Stimulated activated CD4-positive, alpha-beta T cell treated with anti-CD3 and anti-CD28 coated beads, TNF-alpha, amount 100 ng/mL, for 1 hour (primary cell): ENCODE measurements at places on chromosomes 6 and 20.
A peak's percentile ranks its signal among the peaks of the same experiment; 100 is the strongest.

DNA sequence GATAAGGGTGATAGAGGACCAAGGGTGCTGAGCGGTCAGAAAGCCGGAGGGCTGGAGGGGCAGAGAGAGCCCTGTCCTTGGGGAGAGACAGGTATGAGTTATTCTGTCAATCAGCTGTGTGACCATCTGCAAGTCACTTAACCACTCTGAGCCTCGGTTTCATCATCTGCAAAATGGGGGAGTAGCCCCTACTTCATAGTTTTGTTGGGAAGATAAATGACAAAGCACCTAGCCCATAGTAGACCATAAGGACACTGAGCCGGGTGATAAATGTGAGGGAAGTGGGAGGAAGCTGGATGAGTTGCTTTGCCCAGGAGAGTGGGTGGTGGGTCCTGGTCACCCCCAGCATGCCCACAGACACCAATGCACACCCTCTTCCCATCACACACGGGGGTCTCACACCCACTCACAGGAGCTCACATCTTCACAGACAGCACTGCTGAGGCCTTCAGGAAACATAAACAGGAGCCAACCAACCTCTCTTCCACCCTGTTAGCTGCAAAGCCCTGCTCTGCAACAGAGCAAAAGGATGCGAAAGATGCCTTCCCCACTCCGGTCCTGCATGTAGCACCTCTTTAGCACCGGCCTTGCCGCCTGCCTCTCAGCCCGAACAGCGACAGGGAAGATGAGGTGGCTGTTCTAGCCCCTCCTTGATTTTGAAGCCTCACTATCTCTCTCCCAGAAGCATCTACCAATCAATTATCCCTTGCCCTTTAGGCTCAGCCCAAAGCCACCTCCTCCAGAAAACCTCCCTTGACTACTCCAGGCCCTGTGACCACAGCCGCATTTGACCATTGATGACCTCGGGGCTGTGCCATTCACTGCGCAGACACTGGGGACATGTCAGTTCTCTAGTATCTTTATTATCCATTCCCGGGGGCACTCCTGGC, 18.9 kb downstream of the SPDEF start:
- DNase-seq, result no peak

DNA sequence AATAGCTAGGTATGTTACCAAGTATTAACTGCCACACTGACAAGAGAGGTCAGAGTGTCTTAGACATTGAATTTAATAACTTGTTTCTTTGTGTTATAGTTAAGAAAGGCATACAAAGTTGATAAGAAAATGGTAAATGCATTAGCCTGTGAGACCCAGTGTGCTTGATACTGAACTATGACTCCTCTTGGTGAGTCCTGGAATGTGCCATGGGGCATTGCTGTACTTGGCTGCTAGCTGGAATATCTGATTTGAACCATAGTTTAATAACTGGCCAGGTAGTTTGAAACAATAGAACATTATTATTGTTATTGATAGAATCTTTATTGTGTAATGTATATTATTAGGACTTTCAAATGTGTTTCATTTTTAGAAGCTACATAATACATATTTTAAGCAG, 70.0 kb downstream of the ZFAND3 start:
- no peak for DNase-seq

- DNase-seq, result no peak
These were observed 79.3 kb downstream of the TCP11 start for GRCh38 chr6:35061651-35062410.

- DNase-seq, result no peak
These were observed 478.3 kb downstream of the TFAP2A start for GRCh38 chr6:9936551-9936950.

GRCh38 chr20:2005831-2006426, 12.1 kb upstream of the PDYN start:
- DNase-seq, result peak; percentile 13

DNA sequence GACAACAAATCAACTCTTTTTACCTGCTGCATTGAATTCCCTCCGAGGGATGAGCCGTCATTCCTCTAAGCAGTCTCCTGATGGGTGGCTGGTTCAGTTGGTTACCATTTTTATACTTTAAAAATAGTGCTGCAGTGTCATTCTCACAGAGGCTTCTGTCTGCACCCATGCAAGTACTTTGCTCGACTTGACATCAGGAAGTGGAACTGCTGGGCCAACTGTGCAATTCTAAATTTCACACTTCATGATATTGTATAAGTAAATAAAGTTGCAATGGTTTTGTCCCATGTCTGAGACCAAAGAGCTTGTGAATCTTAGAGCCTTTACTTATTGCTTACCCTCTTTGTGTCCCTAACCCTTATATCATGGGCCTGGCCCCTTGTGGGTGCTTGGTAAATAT, 2.5 kb downstream of the BTN3A1 start:
- DNase-seq, result no peak

DNA sequence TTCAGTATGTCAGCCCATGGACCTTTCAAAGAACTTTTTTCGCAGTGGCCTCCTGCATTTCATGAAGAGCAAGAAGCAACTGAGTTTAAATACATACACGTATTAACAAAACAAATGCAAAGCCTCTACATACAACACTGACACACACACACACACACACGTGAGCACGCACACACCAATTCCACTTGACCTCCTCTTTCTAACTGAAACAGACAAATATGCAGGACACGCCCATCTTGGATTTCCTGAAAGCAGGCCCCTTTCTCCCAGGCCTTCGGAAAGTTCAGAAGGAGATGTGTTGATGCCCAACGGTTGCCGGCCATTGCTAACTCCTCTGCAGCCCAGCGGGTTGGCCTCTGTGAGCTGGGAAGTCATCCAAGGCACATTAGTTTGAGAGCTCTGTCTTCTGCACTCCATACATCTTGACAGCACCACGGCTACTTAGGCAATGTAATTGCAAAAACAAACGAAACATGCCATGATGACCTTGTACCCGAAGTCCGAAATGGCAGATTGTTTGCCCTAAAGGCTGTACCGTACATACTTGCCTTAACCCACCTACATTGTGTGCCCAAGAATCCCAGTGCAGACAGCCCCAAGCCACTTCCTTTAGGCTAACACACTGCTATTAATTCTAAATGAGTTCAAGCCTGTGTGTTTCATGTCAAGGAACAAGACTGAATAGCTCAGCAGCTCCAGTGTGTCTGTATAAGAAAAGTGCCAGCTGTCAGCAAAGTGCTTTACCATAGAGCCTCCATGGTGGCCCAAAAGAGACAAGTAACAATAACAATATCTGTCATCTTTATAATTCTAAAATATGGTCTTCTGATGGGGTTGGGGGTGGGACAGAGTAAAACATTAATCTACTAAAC, 138.8 kb upstream of the RNF217 start:
- DNase-seq, result no peak

DNA sequence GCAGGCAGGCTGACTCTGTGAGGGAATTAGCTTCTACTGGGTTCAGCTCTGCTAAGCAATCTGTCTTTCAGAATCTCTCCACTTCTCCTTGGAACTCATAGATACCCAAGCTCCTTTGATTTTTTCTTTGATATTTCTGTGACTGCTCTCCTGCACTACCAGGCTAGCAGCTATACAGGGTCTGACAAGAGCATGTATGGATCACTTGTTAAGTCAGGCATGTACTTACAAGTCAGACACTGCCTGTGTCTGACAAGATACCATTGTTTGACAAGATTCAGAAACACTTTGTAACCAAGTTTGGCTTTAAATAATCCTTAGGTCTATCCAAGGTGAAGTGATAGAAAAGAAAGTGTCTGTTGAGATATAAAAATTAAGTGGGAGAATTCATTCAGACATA, 79.5 kb downstream of the SESN1 start:
- DNase-seq, result no peak

DNA sequence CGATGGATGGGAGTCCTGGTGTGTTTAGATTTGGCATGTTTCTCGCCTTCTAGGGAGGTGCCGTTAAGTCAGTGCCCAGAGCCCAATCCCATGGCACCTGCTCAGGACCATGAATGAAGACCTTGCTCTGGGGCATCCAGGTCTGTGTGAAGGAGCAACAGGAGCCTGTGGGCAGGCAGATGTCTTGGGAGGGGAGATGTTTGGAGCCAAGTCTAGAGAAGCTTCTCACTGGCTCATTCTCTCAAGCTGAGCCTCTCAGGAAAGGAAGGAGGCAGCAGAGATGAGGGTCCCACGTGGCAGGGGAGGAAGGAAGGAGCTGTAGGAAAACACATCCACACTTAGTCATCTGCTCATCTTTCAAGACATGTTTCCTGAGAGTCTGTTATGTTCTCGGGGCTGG, 9.5 kb upstream of the SIRPB1 start:
- DNase-seq, result no peak

DNA sequence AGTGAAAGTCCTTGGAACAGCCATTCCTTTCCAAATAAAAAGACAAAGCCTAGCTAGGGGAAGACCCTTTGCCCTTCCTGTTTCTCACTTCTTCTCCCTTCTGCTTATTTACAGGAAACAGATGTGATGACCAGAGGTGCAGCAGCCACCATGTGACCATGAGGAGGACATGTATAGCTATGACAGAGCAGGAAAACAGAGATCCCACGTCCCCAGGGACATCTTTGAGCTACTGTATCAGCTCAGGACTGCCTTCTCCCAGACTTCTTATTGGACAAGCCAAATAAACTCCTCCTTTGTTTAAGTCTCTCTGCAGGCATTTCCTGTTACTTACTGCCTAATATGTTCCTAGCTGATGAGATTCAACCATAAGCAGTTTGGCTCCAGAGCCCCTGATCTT, 133.1 kb upstream of the MLN start:
- DNase-seq, result no peak

DNA sequence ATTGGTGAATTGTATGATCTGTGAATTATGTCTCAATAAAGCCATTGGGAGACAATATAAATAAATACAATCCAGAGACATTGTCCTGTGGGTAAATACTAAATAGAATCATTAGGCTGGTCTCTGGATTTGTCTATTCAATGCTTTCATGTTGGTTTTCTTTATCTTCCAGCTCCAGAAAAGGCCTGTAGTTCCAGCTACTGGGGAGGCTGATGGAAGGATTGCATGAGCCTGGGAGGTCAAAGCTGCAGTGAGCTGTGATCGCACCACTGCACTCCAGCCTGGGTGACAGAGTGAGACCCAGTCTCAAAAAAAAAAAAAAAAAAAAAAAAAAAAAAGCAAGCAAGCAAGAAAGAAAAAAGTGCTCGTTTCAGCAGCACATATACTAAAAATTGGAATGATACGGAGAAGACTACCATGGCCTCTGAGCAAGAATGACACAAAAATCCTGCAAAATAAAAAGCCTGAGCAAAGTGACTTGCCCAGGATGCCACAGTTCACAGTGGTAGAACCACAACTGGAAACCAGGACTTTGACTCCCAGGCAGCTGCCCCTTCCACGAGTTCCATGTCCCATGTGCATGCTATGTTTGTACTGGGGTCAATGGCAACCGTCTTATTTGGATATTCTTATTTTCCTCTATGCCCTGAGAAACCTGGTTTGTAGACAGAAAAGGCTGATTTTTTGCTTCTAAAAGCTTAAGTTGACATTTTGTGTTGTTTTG, 33.6 kb upstream of the GMPR start:
- no peak for DNase-seq

GRCh38 chr6:161395716-161396231, 121.9 kb upstream of the AGPAT4 start:
- DNase-seq, result no peak

- DNase-seq, result no peak
These were observed 21.7 kb upstream of the PRELID3B start for GRCh38 chr20:59064214-59064722.

GRCh38 chr20:33636776-33637175, 25.4 kb upstream of the C20orf144 start:
- DNase-seq, result no peak

DNA sequence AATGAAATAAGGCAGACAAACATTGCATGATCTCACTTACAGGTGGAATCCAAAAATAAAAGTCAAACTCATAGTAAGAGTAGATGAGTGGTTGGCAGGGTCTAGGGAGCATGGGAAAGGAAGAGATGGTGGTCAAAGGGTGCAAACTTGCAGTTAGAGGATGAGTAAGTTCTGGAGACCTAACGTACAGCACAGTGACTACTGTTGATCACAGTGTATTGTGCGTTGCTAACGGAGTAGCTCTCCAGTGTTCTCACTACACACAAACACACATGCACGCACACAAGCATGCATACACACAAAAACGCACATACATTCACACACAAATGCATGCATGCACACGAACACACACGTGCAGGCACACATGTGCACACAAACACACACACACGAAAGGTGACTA, 54.9 kb downstream of the LY86 start:
- no peak for DNase-seq

GRCh38 chr6:36120979-36121786, 9.1 kb upstream of the MAPK13 start:
- peak; percentile 30 for DNase-seq

DNA sequence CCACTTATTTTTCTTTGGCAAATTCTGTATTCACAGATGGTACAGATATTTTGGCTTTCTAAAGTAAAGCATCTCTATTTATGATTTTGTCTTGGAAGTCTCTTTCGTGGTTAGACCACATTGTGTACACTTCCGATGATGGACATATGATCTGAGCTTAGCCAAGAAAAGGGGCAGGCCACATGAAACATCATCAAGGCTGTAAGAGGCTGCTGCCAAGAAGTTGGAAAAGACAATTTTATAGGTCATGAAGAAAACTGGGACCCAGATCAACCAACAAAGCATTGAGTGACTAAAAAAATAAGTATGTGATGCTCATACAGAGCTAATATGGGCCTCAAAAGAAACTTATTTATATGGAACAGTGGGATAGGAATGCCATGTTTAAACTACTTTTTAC, 266.4 kb downstream of the HAO1 start:
- no peak for DNase-seq

- DNase-seq, result no peak
These were observed 7.3 kb upstream of the SOX4 start for GRCh38 chr6:21586300-21586699.

GRCh38 chr20:41222296-41222695, 85.0 kb downstream of the PLCG1 start:
- DNase-seq, result no peak

DNA sequence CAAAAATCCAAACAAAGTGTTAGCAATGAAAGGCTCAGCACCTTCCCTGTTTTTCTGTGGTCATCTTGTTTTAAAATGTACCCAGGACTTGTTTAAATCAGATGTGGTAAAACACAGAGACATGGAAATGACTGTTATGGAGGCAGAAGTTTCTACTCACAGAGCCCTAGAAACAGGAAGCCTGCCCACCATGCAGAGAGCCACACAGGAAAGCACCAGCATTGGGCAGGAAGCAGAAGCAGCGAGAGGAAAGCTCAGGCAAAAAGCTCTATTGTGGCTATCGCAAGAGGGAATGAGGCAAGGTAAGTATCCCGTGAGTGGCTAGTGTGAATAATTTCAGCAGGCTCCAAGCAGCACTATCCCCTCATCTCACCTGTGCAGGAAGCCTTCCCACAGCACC, 42.8 kb downstream of the GPR6 start:
- no peak for DNase-seq

DNA sequence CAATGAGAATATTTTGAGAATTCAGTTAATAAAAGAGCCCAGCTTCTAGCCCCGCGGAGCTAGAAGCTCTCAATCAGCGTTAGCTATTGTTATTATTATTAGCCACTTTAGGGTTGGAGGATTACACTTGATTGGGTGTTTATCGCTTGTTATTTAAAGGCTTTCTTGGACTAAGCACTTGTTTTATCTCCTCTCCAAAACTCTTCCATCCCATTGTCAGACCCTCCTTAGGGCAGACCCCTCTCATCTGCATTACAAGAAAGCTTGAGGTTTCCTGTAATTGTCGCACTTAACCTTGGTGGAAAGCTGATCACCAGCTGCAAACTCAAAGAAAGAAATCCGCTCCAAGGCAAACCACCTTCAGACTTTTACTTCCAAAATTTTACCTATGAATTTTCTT, 4.8 kb downstream of the DPPA5 start:
- DNase-seq, result no peak
